A549 treated with ZK216348 at 1 μM for 4 hours (cell line): ENCODE measurements at places on chromosomes 13 and 19. TPM values are rescaled to one million over a fixed set of nuclear protein-coding genes. Genes with fewer than 3 reads are reported as not detected.

Gene PMIS2
- not detected in 5 replicates for total RNA-seq

Gene FGF21
- total RNA-seq = not detected in 5 replicates

Gene KLK8
- total RNA-seq = not detected in 5 replicates

Gene ADGRE1
- total RNA-seq = 5.0 to 6.0 TPM (median 5.4 TPM) in 5 replicates

Gene FXYD5
- 175 to 239 TPM (median 233 TPM) in 5 replicates for total RNA-seq

Gene TMEM255B
- 0.86 to 1.2 TPM (median 1.1 TPM) in 5 replicates for total RNA-seq

Gene IRS2
- 24.9 to 46.9 TPM (median 33.3 TPM) in 5 replicates for total RNA-seq

Gene MEIOSIN
- 0.08 TPM in 1 of 5 replicates, not detected in the others for total RNA-seq

Gene PNMA8C
- not detected in 5 replicates for total RNA-seq

Gene CYP2A6
- not detected in 5 replicates for total RNA-seq

Gene ZNF550
- 2.2 to 4.5 TPM (median 3.8 TPM) in 5 replicates for total RNA-seq

Gene C1QTNF9
- not detected in 5 replicates for total RNA-seq
